Bronchial epithelial cell (primary cell): ENCODE measurements at places on chromosomes 4 and X.

DNA sequence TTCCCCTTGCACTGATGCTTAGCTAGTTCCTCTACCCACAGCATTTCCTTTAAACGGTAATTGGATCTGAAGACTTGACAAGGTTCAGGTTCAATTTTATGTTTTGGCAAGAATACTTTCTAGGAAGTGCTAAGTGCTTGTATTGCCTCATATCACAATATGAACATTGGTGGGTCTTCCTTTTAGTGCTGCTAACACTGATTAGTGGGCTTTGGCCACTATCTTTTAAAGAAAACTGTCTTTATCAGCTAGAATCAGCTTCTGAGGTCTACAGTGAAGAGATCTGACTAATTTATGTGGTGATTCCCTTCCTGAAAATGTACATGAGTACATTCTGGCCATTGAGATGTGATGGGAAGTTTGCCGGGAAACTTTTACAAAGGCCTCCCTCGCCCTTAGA lies 316.7 kb upstream of the KLF3 start:
- no peak for DNase-seq

- DNase-seq, result no peak
Measured at GRCh38 chr4:113350576-113350975, 301.1 kb downstream of the ANK2 start.

DNA sequence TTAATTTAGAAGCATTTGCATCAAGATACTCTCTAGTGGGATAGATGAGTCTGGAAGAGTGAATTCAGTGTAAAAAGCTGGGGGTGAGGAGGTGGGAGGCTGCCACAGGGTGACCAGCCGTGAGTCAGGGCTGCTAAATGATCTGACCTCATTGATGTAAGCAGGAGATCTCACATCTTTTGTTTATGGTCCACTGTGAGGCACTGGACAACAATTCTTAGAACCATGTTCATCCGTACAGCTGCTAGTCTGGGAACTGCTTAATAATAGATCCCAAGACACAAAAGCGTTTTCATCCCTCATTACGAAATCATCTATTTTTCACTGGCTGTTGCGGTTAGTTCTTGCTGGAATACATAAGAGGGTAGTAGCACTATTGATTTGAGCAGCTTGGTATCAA lies 14.1 kb downstream of the KLF3 start:
- DNase-seq, result no peak

GRCh38 chrX:109632906-109633504 lies 8.0 kb upstream of the KCNE5 start:
- DNase-seq, result peak; percentile 5

DNA sequence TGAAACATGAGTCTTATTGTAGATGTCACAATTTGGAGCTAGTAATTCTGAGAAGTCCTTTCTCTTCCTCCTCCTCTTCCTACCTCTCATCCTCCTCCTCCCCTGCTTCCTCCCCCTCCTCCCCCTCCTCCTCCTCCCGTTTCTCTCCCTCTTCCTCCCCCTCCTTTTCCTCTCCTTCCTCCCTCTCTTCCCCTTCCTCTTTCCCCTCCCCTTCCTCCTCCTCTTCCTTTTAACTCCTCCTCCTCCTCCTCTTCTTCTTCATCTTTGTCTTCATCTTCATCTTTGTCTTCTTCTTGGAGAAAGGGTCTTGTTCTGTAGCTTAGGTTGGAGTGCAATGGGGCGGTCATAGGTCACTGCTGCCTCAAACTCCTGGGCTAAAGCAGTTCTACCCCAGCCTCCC lies 161.8 kb downstream of the PCDH7 start:
- no peak for DNase-seq

- DNase-seq, result no peak
Measured at GRCh38 chrX:40281336-40282005, 183.7 kb upstream of the BCOR start.

DNA sequence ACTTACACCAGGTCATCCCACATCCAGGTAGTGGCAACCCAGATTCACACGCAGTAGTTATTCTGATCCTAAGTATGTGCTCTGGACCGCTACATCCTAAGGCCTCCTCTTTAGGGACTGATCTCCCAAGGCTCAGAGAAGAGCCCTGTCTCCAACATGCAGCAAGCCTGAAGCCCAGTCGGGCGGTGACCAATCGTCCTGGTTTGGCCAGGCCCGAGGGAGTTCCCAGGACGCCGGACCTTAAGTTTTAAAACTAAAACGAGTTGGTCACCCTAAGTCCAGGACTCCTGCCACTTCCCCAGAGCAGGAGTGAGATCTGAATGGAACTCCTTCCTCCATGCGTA lies 385 bp downstream of the LYAR start:
- peak; percentile 20 for DNase-seq

DNA sequence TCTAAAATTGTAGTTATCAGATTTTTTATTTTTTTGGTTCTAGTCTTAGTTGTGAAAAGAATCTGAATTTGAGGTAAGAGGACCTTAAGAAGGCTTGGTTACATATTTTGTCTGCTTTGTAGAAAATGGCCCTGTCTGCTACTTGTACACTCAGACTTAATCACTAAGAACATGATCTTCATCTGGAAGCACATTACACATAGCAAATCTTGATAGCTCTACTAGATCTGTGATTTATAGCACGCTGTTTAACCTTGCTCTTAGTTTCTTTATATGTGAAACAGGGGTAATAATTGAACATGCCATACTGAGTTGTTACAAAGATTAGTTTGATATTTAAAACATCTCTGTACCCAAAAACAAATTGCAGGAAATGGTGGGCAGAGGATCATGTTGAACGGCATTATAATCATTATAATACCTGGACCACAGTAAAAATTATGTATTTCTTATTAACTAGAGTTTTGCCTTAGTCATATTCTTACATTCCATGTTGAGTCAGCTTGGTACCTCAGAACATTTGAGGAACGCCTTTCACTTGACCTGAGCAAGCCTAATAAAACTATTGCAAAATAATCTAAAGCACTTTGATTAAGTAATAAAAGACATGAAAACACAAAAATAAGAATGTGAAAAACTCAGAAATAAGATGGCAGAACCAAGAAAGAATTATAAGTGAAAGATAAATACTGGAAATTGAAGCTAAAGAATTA lies 738.0 kb upstream of the AADAT start:
- peak; percentile 32 for DNase-seq

- DNase-seq, result no peak
Measured at GRCh38 chr4:154616287-154616686, 3.8 kb upstream of the FGG start.

- no peak for DNase-seq
Measured at GRCh38 chr4:40379248-40379647, 44.1 kb downstream of the CHRNA9 start.

GRCh38 chr4:24971192-24971591 lies 58.4 kb upstream of the CCDC149 start:
- peak; percentile 85 for DNase-seq

DNA sequence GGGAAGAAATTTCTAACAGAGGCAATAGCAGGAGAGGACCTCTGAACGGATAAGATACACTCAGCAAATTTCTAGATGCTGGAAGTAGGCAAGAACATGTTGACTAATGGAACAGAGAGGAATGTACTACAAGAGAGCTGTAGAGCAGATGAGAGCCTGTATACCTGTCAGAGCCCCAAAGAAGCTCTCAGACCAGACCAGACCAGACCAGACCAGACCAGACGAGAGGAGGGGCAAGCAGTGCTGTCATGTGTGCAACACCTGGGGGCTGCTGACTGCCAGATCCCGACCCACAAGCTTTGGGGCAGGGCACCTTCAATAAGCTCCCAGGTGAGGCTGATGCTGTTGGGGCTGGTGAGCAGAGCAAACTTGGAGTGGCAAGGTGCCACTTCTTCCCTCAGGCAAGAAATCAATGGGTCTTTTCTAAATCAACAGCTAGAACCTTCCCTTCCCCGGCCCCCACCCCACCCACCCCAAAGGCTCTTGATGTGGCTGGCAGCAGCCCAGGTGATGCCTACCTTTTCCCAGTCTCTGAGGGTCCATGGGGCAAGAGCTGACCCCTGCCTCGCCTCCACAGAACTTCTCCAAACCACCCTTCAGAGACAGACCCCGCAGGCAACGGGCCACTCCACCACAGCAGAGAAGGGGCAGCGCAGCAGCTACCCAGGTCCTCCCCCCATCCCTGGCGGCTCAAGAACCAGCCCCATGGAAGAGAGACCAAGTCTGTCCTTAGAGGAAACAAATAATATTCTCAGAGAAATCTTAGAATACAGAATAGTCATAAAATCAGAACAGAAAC lies 32.7 kb downstream of the MECP2 start:
- DNase-seq, result no peak

- DNase-seq, result no peak
Measured at GRCh38 chrX:135481696-135482179, 38.7 kb upstream of the INTS6L start.
